T follicular helper cell (primary cell): ENCODE measurements at places on chromosomes 2 and 18.

DNA sequence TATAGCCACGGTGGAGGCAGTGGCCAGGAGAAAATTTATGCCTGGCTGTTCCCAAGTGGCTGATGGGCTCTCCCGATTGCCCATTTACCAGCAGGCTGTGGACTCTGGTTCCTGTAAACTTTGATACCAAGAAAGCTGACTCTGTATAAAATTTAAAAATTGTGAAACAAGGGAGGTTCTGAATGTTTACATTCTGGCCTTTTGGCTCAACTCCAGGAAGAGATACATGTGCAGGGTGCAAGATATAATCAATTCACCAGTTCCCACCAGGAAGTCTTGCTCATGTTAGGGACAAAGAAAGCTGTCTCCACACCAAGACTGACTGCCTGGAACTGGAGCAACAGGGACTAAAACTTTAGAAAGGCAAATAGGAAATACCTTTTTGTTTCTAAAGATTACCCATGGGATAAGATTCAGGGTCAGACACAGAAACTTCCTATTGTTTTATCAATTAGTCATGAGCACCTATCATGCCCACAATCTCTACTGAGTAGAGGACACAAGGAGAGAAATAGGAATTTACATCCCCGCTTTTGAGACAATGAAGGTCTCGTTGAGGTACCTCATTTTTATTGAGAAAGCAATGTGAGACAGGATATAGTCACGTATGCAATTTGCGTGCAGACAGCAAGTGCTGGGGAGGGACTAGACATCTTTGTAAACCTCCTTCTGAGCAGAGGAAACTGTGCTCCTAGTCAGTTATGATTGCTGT is 123.5 kb downstream of the LIPG start:
- DNase-seq, result no peak

- no peak for DNase-seq
Observed at GRCh38 chr18:36649205-36649604, 179.6 kb downstream of the TPGS2 start.

- no peak for DNase-seq
Observed at GRCh38 chr2:26541401-26542193, 63.7 kb upstream of the OTOF start.

GRCh38 chr2:26008851-26009566 is 24.9 kb upstream of the RAB10 start:
- DNase-seq, result no peak

DNA sequence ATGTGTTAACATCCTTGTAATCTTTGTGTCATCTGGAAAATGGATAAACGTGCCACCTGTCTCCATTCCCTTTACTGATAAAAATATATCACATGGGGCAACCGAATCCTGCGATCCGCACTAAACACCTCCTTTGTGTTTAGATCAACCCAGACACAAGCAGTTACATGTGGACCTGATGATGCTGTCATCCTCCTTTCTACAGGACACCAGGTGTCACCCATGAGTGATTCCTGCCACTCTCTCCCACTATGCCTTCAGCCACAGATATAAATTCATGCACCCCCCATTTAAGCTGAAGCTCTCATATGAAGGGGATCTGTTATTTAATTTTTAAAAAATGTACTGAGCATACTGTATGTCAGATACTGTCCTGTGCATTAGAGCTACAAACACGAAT is 81.3 kb downstream of the VIT start:
- no peak for DNase-seq

GRCh38 chr18:79962311-79962710 is 2.1 kb upstream of the HSBP1L1 start:
- no peak for DNase-seq

- DNase-seq, result no peak
Observed at GRCh38 chr2:239363946-239364637, 36.7 kb downstream of the HDAC4 start.

- DNase-seq, result no peak
Observed at GRCh38 chr2:46393865-46394264, 85.5 kb upstream of the TMEM247 start.

- DNase-seq, result no peak
Observed at GRCh38 chr2:99729104-99730025, 239.5 kb upstream of the REV1 start.
